ENCODE measurements at places on chromosomes 5 and 9. TPM values are rescaled to one million over a fixed set of nuclear protein-coding genes. Genes with fewer than 3 reads are reported as not detected.

- DNase-seq, result no peak
Measured at GRCh38 chr9:123225995-123226394, 42.4 kb downstream of the STRBP start.

- DNase-seq, result no peak
Measured at GRCh38 chr5:38189081-38189504, 69.3 kb upstream of the EGFLAM start.

DNA sequence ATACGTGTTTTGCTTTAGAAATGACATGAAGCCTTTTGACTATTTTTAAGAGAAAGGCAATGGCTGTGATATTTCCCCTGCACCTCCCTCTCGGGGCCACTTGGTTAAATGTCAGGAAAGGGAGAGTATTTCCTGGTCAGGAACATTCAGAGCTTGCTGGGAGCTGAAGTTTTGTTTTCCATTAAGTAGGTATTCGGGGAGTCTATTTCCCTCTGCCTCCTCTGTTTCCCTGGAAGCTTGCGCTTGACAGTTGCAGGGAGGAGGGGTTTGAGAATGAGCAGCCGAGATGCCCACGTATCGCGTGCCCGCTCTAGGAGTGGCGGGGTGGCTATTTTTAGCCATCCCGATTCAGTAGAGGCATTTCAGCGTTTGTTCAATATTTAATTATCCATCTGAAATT is 6.7 kb downstream of the DAB2IP start:
- no peak for DNase-seq

PCDHGB2 gene
- polyA plus RNA-seq, result 3.9 TPM

UNC13B gene
- 28.6 TPM for polyA plus RNA-seq
